NB4 (cell line): ENCODE measurements at places on chromosomes 12 and 14.

GRCh38 chr14:103861413-103862392 lies 14.3 kb upstream of the PPP1R13B start:
- DNase-seq, result no peak

- DNase-seq, result no peak
These were observed 33.0 kb downstream of the RDH12 start for GRCh38 chr14:67734675-67735074.

- no peak for DNase-seq
These were observed 55.5 kb downstream of the DUSP16 start for GRCh38 chr12:12507121-12507520.

- no peak for DNase-seq
These were observed 152.3 kb downstream of the SLC6A15 start for GRCh38 chr12:84760091-84760865.

GRCh38 chr12:68580911-68581310 lies 29.8 kb upstream of the RAP1B start:
- DNase-seq, result no peak

DNA sequence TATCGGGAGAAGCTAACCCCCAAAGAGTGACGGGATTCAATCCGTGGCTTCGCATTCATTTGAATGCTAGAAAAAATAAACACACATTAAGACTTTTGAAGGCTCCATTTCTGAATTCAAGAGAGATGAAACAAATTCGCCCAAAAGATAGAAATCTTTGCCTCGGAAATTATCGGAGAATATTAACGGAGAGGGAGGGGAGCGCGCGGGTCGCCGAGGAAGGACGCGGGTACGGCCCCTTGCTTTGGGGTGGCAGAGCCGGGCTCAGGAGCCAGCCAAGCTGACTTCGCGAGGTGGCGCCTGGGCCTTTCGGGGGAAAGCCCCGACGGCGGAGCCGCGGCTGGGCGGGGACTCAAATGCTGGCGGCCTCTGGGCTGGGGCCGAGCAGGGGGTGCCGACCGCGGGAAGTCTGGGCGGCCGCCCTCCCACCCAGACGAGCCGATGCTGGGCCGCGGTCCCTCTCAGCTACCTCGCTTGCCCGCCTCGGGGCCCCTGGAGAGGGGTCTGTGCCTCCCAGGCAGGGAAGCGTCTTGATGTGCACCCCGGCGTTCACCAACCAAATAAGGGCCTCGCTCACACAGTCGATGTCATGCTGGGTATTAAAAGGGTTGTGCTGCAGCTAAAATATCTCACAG lies 14.7 kb downstream of the NKX2-1 start:
- DNase-seq, result no peak

GRCh38 chr12:43332977-43333640 lies 218.9 kb downstream of the ADAMTS20 start:
- no peak for DNase-seq

GRCh38 chr14:99793213-99794150 lies at the start of gene EML1:
EML1 (plus strand) TSS chr14:99793413; CDS start chr14:99793477, 64 bp downstream.
- DNase-seq, result peak; percentile 78

DNA sequence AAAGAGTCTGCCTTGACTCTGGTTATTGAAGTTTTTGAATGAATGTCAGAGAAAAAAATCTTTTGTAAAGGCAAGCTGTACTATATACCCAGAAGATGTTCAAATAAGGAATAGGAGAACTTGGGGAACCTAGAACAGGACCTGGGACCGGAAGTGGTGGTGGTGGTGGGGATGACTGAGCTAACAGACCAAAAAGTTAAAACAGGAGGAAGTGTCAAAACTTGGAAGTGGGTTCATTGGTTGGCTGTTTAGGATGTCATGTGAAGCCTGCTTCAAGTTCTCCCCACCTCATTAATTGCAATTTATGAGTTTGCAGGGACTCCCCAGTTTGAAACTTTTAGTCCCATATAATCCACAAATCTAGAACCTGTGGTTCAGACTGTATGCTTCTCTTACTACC lies 26.2 kb downstream of the PLXNC1 start:
- DNase-seq, result peak; percentile 91

GRCh38 chr12:19447386-19447785 lies 8.1 kb downstream of the AEBP2 start:
- DNase-seq, result no peak

DNA sequence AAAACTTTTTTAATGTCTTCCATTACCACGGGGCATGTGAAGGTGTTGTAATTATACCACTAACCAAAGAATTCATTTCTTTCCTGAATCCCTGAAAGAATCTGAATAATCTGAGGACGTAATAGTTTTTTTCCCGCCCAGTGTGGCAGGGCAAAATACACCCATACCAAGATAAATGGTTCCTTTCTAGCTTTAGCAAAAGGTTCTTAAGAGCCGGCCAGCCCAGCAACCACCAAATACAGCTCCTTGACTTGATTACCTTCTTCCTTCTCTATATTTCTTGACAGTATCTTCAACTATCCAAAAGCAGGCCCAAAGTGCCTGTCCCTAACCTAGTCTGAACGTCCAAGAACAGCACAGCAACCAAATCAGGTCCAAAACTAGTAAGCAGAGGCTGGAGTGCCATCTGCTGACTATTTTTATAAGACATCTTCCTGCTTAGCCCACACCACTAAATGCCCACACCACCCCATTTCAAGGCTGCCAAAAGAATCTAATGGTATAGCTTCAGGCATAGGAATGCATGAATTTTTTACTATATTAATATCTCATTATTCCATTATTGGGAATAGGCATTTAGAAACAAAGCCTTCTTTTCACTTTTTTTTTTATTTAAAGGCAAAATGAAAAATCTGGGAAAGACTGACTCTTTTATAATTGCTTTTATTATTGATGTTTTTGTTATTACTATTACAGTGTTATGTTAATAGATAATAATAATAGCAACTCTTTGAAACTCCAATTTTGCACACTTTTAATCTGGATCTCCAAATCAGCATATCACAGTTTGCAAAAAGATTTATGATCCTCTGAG lies 524.4 kb downstream of the MED13L start:
- DNase-seq, result peak; percentile 63

- DNase-seq, result no peak
These were observed 9.7 kb downstream of the CTSG start for GRCh38 chr14:24566318-24566717.

GRCh38 chr12:116694653-116695463 lies 43.0 kb downstream of the SPRING1 start:
- no peak for DNase-seq

DNA sequence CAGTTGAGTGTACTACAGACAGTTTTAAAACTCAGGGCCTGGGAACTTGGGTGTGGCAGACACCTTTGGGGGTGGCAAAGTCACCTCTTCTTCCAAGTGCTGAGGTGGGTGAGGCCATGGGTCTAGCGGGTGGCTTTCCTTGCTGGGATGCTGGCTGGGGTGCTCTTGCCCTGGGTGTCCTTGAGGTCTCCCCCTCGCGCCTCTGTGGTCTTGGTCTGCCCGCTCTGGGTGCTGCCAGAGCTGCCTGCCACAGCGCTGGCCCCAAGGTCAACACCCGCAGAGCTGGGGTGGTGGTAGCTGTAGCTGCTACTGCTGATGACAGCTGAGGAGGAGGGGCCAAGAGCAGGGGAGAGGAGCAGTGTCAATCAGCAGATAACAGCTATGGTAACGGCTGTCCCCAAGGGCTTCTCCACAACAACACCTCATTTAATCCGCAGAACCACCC lies 6.8 kb downstream of the KRT74 start:
- no peak for DNase-seq

DNA sequence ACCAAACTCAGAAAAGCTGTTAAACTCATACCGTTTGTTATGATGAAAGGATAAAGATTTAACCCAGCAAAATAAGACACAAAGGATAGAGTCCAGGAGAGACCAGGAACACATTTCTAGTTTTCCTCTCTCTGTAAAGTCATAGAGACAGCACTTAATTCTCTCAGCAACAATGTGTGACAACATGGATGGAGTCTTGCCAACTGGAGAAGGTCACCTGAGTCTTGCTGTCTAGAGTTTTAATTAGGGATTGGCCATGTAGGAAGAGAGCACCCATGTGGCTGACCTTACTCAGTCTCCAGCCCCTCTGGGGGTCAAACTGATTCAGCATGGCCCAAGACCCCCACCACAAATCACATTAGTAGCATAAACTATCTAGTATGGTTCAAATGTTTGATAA lies 151.0 kb upstream of the ATF7IP start:
- DNase-seq, result no peak

DNA sequence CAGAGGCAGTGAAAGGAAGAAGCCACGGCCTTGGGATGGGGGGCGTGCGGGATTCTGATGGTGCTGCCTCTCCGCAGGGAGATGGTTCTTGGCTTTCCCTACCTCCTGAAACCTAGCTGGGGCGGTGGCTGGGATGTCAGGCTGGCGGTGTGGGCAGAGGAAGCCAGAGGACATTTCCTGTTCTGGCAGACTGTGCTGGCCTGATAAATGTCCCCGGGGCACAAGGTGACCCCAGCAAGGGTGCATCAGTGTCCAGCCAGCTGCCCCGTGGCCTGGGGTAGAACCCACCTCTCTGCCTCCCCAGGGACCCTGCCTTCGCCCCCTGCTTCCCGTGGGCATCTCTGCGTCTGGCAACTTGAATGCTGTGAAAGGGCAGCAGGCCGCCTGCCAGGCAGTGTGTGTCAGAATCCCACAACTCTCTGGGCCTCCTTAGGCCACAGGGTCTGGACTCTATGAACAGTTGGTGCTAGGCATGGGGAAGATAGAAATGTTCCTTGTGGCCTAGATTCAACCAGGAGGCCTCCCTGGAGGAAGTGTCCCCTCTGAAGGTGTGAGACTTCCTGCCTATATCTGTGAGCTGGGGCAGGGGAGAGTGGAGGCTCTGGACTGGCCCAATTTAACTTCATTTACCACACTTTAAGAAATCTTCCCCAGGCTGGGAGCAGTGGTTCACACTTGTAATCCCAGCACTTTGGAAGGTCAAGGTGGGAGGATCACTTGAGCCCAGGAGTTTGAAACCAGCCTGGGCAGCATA lies 4.9 kb downstream of the SH2B3 start:
- peak; percentile 45 for DNase-seq

- DNase-seq, result peak; percentile 40
These were observed 97.3 kb upstream of the BTG1 start for GRCh38 chr12:92242907-92243306.

DNA sequence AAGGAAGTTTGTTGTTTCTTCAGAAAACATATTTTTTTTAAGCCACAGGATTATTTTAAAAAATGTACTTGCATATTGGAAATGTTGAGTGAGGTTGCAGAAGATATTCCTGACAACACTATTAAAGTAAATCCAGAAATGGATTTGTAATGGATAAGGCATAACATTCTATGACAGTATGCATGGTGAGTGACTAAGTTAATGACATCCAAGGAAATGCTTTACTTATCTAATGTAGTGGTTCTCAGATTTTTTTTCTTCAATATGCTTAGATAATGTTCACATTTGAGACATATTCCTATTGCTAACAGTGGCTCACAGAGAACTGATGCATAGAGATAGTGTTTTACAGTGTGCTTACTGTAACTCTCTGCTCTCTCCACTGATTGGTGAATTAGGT lies 49.4 kb downstream of the ZDHHC17 start:
- no peak for DNase-seq

- DNase-seq, result peak; percentile 36
These were observed at the start of gene PMEL for GRCh38 chr12:55965941-55966407. PMEL (minus strand) TSS chr12:55966042; CDS start chr12:55966011, 31 bp downstream.

DNA sequence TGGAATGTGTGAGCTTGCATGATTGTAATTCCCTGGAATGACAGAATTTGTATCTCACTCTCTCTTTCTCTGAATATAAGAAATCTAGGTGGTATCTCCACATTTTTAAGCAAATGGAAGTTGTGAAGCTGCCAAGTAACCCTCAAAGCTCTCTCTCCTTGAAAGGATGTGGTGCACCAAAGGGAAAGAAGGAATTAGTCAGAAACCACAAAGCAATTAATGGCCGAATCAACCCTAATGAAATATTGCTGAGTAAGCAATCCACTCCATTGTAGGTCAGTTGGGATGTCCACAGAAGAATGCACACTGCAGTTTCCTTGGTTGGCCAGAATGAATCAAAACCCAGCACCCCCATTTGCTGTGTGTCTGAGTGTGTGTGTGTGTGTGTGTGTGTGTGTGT lies 153.5 kb downstream of the KCNA5 start:
- no peak for DNase-seq

- DNase-seq, result no peak
These were observed 7.3 kb downstream of the IFI27 start for GRCh38 chr14:94117856-94118255.

DNA sequence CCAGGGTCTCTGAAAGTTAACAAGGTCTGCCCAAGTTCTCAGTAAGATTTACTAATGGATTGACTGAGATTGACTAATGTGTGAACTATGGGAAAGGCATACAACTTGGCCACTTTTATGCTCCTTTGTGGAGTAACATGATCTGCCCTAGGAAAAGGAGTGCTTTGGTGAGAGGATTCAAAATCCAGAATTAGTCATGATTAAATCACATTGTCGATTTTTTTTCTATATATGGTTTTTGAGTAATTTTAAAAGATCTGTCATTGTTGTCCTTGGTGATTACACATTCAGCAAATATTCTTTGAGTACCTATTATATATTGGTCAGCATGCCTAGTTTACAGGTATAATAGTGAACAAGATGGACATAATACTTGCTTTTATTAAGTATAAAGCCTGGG lies 147.7 kb upstream of the SYT10 start:
- DNase-seq, result no peak

GRCh38 chr14:63182968-63183367 lies 21.3 kb upstream of the RHOJ start:
- no peak for DNase-seq

DNA sequence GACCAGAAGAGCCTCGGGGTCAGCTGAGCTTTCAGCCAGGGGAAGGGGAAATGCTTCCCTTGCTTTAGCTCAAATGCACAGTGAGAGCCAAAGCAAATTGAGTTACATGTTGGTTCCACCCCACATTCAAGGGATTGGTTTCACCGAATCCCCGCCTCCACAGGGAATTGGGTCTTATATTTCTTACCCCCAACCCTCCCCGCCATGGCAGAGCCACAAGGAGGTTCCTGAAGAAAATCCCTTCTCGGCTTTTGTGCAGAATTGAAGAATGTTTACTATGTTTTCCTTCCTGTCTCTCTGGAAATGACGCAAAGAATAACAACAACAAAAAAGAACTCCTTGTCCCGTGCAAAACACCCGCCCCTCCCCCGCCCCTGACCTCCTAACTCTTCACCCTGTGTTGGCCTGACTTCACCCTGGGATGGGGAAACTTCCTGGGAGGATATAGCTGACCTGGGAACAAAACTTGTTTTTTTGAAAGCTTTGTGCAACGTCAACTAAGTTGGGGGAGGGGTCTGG lies 21.9 kb upstream of the CIPC start:
- DNase-seq, result no peak

DNA sequence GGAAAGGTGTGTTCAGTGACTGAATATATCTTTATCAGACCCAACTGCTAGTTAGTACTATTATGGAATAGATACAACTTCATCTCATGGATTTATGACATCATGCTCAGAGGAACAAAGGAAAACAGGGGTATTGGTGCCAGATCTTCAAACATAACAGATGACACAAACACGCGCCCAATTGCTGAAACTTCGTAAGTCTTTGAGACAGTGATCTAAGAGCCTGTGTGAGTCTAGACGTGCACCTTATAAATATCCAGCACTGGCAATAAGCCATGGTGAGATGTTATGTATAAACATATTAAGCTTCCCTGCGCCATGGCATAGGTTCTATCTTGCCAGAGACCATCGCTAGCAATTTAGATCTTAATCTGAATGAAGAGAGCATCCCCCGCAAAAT lies 42.2 kb upstream of the NR2C1 start:
- DNase-seq, result no peak
